NCI-H748 treated with DMSO at 0.1 percent for 48 hours (cell line): ENCODE measurements at places on chromosomes 5 and 9.

DNA sequence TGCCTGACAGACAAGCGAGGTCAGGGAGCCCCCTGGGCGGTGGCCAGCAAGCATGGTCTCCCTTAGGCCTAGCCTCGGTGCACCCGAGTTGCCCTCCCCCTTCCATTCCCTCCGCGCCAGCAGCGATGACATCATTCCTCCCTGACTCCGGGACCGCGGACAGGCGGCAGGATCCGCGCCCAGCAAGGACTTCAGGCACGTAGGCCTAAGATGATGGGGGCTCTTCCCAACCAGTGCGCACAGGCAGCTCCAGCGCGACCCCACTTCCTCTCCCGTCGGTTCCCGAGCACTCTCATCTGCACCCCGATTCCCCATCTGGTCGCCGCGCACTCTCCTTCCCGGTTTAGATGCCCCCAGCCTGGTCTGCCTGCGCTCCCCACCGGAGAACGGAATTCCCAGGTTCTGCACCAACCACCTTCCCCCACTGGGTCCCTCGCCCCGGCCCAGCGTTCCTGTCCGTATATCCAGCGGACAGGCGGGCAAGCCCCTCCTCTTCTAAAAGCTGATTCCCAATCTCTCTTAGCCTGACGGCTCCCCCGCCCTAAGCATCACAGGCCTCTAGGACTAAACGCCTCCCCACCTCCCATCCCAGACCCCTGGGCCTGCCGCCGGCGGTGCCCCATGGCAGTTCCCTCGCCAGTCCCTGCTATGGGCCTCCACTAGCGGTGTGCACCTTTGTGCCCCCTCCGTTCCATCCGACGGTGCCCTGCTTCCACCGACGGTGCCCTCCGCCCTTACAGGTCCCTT, 931 bp downstream of the FAM219A start:
- DNase-seq = peak; percentile 50

DNA sequence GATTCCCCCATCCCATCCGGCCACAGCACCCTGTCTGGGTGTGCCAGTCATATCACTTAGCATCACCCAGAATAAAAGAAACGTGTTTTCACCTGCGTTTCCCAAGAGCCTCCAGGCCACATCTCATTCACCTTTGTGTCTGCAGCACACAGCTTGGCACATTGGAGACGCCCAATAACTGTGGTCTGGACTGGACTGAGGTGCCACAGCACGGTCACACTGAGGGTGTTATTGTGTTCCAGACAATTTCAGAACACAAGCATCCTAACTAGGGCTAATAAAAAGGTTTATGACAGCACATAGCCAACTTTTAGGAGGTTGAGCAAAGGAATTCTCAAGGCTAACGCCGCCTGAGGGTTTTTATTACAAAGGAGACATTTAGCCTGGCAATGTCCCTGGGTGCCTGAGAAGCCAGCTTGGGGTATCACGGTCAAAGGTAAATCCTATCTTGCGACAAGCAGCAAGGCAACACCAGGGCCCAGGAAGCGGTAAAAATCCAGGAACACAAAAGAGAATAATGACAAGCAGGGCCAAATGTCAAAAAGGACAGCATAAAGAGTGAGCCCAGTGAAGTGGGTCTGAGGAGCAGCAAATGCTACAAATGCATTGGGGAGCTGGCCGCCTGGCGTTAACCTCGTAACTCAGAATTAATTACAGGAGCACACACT, 3.4 kb downstream of the EPB41L4B start:
- DNase-seq = peak; percentile 3

GRCh38 chr9:38042626-38043357, 26.2 kb downstream of the SHB start:
- no peak for DNase-seq

GRCh38 chr5:144369006-144369405, 198.3 kb downstream of the KCTD16 start:
- DNase-seq = no peak

GRCh38 chr5:89893546-89893945, 516.0 kb downstream of the CETN3 start:
- DNase-seq = no peak

DNA sequence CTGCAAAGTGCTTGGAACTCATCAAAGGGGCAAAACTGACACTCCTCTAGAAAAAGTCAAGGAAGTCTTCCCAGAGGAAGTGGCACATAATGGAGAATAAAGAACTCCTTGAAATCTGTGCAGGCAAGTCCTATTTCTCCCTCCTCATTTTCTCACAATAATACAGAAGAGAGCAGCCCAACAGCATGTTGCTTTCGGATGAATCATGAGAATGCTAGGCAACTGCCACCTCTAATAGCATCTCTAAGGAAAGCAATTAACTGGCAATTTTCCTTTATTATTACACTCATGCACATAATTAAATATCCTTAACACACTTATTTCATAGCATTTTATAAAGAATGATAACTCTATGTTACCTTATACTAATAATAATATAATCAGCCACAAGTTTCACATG, 122.2 kb upstream of the PTGER4 start:
- DNase-seq = peak; percentile 27

DNA sequence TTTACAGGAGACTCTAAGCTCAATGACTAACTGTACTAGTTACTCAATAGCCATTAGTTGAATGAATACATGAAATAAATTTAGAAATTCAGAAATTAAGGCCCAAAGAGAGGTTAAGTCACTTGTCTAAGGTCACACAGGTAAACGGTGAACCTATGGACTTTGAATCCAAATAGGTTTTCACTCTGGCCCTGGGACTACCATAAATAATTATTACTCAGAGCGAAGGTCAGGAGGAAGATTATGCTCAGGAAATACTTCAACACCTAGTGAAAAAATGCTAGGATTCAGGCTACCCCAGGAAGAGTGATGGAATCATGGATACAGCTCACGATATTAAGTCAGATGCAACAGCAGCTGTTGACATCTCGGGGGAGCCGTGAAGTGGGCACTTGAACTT, 417.4 kb downstream of the GABRG2 start:
- DNase-seq = no peak

DNA sequence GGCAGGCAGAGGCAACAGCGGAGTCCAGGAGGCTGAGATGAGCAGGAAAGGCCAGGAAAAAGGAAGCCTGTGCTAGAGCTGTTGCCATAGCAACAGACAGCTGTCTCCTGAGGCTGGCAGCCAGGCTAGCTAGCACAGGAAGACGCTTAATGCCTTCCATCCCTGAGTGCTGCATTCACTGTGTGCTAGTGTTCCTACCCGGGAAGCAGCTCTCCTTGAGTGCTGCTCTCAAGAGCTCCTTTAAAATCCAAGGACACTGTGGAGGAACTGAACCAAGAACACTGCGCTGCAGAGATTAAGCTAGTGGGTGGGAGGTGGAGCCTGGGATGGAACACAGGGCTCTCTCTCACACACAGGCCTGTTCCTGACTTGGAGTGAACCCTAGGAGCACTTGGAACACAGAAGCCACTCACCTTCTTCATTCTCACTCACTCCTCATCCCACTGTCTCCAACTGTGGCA, 53.5 kb upstream of the IL7R start:
- DNase-seq = peak; percentile 89

- DNase-seq = peak; percentile 21
Observed at GRCh38 chr5:174358276-174358675, 312.8 kb downstream of the NSG2 start.

DNA sequence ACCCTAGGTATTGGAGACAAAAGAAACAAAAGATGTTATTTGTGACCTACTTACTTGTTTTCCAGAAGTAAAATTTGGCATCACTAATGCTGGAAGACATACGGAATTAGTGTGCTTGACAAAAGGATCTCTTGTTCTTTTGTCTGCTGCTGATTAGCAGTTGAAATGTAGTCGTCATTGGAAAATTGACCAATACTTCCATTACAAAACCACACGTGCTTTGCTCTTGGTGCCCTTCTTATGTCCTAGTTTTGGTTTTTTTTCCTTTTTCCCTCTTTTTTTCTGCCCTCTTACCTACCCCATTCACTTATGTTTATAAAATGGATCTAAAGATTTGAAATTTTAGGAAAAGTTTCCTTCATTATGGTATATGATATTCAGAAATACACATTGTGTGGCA, 197.4 kb downstream of the FER start:
- no peak for DNase-seq

DNA sequence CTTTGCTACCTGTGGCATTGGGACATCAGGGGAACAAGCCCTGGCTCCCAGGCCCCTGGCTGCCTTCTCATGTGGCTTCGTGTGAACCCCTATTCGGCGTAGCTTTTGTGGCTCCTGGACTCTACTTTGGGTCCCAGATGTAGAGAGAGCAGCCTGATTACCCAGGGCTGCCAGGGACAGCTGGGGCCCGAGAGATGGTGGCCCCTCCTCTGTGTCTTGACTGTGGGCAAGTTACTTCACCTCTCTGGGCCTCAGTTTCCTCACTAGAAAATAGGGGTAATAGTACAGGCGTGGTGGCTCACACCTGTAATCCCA, 2.0 kb downstream of the PKN3 start:
- DNase-seq = no peak

GRCh38 chr9:70868661-70869652, 252.5 kb downstream of the TRPM3 start:
- no peak for DNase-seq

GRCh38 chr5:122366501-122366900, 54.5 kb downstream of the SNCAIP start:
- no peak for DNase-seq

GRCh38 chr9:120175031-120175430, 404.9 kb downstream of the CDK5RAP2 start:
- DNase-seq = no peak

GRCh38 chr9:36029765-36030528, 6.8 kb upstream of the RECK start:
- DNase-seq = no peak

DNA sequence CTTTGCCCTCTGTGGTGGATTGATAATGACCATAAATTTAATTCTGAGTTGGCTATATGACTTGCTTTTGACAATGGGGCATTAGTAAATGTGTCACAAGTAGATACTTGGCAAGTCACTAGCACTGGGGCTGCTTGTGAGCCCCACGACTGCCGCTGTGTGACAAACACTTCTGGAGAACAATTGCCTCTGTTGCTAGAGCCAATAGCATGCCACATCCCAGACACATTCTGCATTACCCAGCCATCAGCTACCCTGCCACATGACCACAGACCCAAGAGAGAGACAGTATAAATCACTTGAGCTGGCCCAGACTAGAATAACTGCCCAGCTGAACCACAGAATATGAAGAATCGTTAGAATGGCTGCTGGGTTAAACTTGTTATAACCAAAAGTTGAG, 753.2 kb upstream of the DMAC1 start:
- DNase-seq = no peak

DNA sequence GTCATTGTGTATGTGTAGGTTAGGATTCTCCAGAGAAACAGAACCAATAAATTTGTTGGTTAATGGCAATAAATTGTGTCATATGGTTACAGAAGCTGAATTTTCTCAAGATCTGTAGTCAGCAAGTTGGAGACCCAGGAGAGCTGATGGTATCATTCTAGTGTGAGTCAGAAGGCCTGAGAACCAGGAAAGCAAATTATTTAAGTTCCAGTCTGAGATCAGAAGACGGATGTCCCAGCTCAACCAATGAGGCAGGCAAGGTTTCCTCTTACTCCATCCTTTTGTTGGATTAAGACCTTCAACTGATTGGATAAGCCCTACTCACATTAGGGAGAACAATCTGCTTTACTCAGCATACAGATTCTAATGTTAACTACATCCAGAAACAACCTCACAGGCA, 656.3 kb downstream of the ANXA1 start:
- DNase-seq = no peak

DNA sequence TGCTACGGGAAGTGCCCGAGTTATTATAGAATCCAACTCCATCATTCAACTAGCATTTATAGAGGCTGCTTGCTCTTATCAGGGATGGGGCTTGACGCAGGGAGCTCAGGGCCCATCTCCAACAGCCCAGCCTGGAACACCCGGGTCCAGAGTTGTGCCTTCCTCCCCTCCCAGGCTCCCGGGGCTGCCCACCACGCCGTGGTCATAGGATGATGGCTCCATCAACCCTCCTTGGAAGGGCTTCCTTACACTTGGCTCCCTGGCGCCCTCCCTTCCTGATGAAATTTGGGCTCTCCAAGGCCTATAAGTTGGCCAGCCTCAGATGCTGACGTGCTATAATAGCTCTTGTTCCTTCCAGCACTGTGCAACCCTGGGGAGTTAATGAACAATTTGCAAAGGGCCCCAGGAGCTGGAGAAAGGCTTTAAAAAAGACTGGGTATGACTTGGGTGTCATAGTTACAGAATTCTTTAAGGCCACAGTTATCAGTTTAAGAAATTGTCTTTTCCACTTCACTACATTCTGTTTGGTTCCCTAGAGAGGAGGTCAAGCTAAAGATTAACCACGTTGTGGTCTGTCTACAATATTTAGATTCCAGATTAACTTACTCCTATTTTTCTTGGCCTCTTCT, 42.5 kb upstream of the GADD45G start:
- no peak for DNase-seq

DNA sequence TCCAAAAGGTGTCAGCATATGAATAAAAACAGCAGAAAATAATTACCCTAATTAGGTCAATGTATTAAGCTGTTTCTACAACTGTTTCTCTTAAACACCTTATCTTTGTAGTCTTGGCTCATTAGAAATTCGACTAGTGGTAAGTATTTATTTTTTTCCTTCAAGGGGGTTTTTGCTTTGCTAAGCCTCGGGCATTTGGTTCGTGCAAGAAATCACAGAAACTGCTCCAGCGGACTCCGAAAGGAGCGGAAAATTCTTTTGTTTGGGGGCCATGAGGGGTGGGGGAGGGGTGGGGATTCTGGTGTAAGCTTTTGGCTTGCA, 757 bp downstream of the ZBED3 start:
- DNase-seq = no peak

GRCh38 chr9:132472599-132472998, 62.6 kb downstream of the CFAP77 start:
- peak; percentile 88 for DNase-seq

GRCh38 chr5:24141046-24141445, 503.7 kb downstream of the CDH10 start:
- DNase-seq = no peak

GRCh38 chr5:145499483-145499882, 335.7 kb downstream of the PRELID2 start:
- DNase-seq = no peak

GRCh38 chr9:86925686-86926085, 21.6 kb downstream of the GAS1 start:
- no peak for DNase-seq

DNA sequence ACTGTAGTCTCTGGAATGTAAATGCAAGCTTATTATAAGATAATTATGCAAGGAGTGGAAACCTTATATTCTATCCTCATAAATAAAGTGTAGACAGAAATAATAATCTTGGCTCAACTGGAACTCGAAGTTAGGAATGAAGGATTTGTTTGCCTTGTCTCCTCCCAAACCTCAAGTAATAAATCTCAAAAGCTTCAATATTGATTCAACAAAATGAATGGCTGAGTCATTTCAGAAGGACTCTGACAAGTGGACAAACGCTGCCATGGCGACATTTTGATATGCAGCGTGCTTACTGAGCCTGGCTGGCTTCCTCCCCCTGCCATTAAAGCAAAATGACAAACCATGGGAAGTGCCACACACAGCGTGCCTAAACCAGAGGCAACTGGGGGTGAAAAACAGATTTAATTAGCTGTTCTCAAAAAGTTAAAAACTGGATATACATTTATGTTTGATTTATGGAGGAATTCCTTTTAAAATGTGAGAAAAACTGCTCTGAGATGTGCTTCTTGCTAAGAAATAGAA, 10.5 kb upstream of the ADGRV1 start:
- DNase-seq = peak; percentile 91

GRCh38 chr5:162565-163337, 28.5 kb upstream of the LRRC14B start:
- DNase-seq = no peak

GRCh38 chr9:13491493-13492424, 212.3 kb upstream of the MPDZ start:
- DNase-seq = no peak

- peak; percentile 33 for DNase-seq
Observed at GRCh38 chr9:15423231-15423985, 732 bp downstream of the SNAPC3 start.

- no peak for DNase-seq
Observed at GRCh38 chr5:43024217-43024616, 15.9 kb downstream of the ANXA2R start.
